ENCODE measurements at places on chromosomes 3 and 15.

DNA sequence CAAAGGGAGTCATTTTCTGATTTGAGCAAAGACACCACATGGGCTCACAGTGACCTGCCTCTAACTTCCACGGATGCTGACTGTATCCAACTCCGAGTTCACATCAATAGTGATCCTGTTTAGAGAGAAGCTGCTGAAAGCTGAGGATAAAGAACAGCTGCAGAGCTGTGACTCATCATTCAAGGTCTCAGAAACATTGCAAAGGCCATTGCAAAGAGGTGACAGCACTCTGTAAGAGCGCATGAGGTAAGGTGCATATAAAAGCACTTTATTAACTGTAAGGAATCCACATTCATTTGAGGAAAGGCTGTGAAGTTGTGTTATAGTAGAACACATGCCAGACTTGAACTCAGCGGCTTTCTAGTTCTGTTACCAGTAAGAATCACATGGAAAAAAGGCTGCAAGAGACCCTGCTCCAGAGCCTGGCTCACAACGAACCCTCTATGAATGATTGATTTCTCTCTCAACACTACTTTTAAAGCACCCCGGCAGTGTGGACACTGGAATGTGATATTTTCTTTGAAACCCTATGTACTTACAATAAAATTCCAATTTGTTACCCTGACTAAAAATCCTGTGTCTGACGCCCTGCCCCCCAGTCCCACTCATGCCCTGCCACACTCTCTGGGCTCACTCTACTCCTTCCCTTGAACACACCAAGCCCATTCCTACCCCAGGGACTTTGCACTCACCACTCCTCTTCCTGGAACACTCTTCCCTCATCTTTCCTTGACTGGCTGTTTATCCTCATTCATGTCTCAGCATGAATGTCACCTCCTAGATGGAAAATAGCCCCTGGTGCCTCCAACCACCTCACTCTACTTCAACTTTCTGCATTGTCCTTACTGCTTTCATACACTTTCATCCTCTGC, 111.2 kb downstream of the LSM3 start:
- no peak for DNase-seq

- DNase-seq: no peak
These were observed 86.4 kb downstream of the WDR76 start for GRCh38 chr15:43913026-43913780.

DNA sequence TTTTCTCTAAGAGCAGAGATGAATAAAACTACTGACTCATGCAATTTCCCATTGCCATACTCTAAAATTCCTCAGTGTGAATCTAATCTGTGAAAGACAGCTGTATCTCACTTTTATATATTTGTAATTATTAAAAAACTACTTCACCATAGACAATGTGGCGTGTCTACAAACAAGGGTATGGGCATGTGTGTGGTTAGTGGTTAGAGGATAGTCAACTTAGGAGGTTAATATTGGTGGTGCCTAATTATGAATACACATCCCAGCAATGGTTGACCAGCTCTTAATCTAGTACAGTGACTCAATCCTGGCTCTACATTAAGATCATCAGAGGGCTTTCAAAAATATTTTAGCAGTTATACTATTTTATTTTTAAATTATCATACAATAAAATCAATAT, 94.5 kb downstream of the GOLIM4 start:
- no peak for DNase-seq

- DNase-seq: no peak
These were observed 508.8 kb downstream of the RBMS3 start for GRCh38 chr3:29789686-29790085.

DNA sequence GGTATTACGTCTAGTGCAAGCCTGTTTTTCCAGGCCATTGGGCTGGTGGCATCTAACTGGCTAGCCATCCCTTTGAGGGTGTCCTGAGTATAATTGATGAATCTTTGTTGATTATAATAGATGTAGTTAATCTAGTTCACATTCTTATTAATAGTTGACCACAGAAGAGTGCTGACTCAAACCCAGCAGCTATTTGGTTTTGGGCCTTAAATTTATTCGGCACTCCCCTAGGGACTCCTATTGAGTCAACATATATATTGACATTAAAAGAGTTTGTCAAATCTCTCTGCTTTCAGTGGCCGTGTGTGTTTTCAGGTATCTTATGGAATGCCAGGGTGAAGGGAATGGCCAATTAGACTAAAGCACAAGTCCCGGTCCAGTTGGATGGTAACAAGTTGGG, 19.7 kb downstream of the ARL8B start:
- DNase-seq: no peak

DNA sequence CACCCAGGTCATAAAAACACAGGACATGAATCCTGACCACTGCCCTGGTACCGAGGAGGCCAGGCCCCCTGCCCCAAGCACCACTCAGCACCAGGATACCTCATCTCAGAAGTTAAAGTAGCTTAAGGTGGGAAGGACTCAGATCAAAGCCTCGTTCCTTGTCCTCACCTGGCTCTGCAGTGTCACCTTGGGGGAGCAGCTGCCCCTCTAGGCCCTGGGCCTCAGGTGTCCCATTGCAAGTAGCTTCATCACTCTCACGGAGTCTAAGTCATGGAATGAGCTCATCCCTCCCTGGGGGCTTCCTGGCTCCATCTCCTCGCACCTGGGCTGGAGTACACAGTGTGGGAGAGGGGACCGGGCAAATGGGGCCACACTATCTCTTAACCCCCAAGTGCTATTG, 148.0 kb downstream of the TPRA1 start:
- DNase-seq: no peak

DNA sequence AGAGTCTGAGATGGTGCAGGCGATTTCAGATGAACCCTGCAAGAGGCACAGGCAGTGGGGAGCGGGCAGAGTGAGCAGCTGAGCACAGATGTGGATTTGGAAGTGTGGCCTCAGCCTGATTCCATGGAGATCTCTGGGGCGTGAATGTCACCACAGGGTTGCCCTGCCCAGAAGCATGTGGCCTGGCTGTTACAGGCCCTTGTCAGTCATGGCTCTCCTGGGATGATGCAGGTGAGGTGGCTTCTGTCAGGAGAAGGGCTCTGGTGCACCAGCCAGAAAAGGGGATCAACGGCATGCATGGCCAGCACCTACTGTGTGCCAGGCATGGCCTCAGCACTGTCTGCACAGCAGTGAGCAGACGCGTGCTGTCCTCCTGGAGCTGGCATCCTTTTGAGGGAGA, 11.9 kb downstream of the HDAC11 start:
- DNase-seq: no peak

- no peak for DNase-seq
These were observed 7.7 kb upstream of the DCP1A start for GRCh38 chr3:53354945-53355498.

DNA sequence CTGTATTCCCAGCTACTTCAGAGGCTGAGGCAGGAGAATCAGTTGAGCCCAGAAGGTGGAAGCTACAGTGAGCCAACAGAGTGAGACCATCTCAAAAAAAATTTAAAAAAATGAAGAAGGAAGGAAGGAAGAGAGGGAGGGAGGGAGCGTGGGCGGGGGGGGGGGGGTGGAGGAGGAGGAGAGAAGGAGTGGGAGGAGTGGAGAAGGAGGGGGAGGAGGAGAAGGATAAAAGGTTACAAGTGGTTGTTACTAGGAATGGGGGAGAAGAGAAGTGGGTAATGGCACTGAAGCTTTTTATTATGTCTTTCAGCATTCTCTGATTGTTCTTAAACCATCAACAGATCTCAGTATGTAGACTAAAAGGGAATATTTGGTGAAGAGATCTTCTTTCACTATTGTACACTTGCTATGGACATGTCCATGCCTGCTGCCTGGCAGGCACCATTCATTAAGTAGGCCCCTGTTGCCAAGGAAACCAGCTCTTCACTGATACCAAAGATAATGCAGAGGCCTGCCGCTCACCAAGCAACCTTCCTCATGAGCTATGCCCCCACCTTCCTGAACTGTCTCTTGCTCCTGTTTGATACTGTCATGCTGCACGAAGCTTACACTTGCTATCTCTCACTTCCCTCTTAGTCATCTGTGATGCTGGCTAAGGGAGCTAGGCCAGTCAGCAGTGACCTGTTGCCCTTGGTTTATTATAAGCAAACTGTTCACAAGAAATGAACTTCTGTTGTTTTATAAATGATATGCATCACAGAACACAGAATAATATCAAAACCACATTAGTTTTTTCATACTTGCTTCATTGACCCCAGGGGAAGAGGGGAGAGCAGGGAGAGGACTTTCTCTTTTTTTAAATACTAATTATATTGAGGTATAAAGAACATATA, 23.1 kb downstream of the EPM2AIP1 start:
- DNase-seq: no peak

DNA sequence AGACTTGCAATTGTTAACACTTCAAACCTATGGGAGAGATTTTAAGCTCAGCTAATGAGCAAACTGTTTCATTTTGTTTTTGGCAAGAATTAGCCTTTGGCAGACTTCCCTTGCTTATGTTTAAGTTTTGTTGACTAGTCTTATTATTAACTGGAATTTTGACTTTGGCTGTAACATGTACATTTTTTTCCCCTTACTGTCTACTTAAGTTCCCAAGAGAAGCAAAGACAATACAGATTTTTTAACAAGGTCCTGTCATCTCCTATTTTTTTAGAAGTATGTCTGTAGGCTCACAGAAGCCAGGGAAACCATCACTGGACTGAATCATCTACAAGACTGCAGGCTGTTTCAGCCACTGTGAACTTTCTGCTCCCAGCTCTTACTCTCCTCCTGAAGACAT, 74.3 kb downstream of the DGKG start:
- DNase-seq: no peak

- no peak for DNase-seq
These were observed 20.7 kb downstream of the RHCG start for GRCh38 chr15:89475661-89476060.

DNA sequence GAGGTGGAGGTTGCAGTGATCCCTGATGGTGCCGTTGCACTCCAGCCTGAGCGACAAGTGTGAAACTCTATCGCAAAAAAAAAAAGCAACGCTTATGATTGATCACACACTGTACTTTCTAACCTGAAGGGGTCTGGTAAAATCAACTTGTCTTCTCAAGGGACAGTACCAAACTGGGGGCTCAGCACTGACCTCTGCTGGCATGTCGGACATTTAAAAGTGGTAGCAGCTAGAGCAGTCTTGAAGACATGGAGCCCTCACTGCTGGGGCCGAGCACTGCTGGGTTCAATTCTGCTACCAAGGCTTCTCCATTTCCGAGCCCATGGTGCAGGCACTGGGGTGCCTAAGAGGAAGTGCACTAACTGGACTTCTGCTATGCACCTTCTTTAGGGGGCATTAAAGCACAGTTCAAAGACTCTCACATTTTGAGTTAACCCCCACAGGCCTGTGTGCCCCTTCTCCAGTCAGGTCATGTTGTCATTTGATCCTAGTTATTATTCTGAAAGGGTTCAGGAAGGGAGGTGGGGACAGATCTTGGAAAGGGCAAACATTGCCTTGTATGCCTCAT, 26.4 kb upstream of the LAMP3 start:
- no peak for DNase-seq

DNA sequence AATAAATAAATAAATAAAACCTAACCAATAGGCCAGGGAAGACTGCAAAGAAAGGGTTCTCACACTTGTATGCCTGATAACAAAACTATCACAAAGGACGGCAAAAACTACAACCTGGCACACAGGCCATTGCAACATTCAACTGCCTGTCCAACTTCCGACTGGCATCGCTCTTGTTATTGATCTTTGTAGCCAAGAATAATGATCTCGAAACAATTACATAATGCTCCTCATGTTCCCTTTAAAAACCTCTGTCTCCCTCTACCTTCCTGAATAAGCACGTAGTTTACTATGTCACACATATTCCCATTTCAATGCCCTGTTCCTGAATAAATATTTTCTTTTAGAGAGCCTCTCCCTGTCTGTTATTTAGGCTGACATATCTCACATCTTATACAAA, 74.3 kb downstream of the B3GNT5 start:
- no peak for DNase-seq

GRCh38 chr15:79595306-79595705, 163.2 kb downstream of the MINAR1 start:
- DNase-seq: no peak

GRCh38 chr3:147493666-147494065, 84.5 kb downstream of the ZIC1 start:
- DNase-seq: no peak

DNA sequence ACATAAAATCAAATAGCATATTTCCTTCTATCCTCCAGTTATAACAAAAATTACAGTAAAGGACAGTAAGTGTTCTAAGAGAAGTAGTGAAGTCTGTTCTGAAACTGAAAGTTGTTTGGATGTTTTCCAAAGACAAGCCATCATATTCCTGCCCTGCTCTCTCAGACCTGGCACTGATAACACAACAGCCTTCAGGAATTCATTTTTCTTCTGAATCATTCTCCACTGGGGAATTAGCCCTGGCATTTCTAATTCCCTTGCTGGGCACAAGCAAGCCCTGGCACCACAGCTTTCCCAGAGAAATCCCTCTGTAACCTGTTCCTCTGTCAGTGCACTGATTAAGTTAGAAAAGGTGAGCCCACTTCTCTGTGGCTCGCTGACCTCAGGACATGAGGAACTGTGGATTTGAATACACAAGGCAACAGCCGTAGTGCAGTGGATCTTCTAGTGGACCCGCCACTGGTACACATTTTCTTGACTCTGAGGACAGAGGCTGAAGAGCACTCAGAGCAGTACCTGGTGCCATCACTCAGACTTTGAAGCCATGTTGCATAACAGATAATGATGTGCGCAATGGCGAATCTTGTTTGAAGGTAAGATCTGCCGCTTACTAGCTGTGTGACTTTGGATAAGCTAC, 61.6 kb downstream of the WWTR1 start:
- DNase-seq: no peak

DNA sequence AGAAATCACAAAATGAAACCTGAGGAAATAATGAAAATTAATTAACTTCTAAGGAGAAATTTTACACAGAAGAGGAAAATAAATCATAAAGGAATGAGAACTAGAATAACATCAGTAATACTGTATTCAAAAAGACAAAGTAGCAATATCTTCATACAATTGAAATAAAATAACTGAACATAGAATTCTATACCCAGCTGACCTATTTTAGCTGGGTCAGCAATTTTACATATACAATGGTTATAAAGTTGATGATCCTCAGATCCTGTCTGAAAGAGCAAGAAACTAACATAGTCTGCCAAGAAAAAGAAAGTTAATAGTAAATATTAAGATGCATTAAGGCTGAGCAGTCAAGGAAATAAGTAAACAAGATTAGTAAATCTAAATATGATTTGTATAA, 93.0 kb upstream of the P3H2 start:
- no peak for DNase-seq

DNA sequence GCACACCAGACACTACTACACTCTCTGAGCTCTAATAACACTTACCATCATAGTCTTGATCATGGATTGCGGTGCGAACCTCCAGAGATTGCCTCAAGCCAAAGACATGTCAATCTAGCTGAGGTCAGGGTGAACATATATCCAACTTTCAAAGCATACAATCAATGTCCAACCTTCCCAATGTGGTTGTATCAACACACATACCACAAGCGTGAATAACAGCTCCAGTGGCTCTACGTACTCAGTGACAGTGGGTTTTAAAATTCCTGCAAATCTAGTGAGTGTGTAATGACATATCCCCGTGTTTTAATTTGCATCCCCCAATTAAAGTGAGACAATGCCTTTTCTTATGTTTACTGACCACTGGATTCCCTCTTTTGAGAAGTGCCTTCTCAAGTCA, 29.6 kb downstream of the SFMBT1 start:
- no peak for DNase-seq

GRCh38 chr15:69692342-69692741, 239.7 kb downstream of the RPLP1 start:
- DNase-seq: no peak
